ENCODE measurements at places on chromosomes 11 and 22. TPM values are rescaled to one million over a fixed set of nuclear protein-coding genes. Genes with fewer than 3 reads are reported as not detected.

- H3K27me3 ChIP-seq = no peaks in the 10 kb centered on the region
- H3K27ac ChIP-seq = no peak overlapping the region
- no peak overlapping the region for H3K4me3 ChIP-seq
- DNase-seq = no peak
Measured at GRCh38 chr11:23704183-23704582, 792.7 kb upstream of the LUZP2 start.

- H3K4me3 ChIP-seq = no peak overlapping the region
- H3K27me3 ChIP-seq = no peaks in the 10 kb centered on the region
- H3K36me3 ChIP-seq = no peaks in the 10 kb centered on the region
- H3K27ac ChIP-seq = no peak overlapping the region
- H3K4me1 ChIP-seq = no peaks in the 10 kb centered on the region
Measured at GRCh38 chr11:82229341-82229740, 504.3 kb downstream of the FAM181B start.

DNA sequence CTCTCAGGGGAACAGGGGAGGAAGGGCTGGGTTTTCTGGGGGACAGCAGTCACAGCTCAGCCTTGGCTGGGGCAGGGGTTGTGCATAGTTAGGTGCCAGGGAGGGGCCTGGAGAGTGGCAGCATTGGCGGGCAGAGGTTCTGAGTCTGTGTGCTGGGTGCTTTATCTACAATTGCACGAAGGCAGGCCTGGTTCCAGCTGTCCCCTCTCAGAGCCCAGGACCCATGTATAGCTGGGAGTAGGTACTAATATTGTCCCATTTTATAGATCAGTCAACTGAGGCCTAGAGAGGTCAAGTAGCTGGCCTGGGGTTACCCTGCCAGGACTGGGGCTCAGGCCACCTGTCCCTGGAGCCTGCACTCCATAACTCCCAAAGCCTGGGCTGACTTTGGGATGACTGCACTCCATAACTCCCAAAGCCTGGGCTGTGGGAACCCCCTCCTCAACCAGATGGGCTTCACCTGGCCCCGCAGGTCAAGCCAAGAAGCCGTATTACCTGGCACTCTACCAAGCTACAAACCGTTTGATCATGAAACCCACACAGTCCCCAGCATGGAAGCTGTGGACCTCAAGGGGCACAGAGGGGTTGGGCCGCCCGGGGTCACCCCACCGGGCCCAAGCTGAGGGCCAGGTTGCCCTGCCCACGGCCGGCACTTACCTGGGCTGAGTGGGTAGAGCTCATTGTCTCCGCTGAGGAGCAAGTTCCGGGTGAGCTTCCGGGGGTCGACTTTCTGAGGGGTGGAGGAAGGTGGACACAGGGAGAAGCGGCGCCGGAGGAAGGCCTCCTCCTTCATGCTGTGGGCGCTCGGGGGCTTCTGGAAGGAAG, 36.5 kb downstream of the OSBPL5 start:
- peaks cover 91% of the 10 kb centered on the region for H3K4me1 ChIP-seq
- H3K27me3 ChIP-seq = peaks cover 4% of the 10 kb centered on the region
- DNase-seq = no peak
- no peak overlapping the region for H3K4me3 ChIP-seq
- H3K36me3 ChIP-seq = peaks cover 12% of the 10 kb centered on the region

Gene OAF
- 2.4 TPM for polyA plus RNA-seq

Gene KRTAP5-8
- polyA plus RNA-seq = not detected

Gene MICALL1
- 2.1 TPM for polyA plus RNA-seq

Gene PTPRCAP
- 1,315 TPM for polyA plus RNA-seq

Gene RTN4R
- 2.2 TPM for polyA plus RNA-seq

Data from immature natural killer cell (primary cell).